ENCODE measurements at places on chromosomes 2 and 18. TPM values are rescaled to one million over a fixed set of nuclear protein-coding genes. Genes with fewer than 3 reads are reported as not detected.

- DNase-seq, result no peak
These were observed 191.3 kb upstream of the KCNJ3 start for GRCh38 chr2:154507186-154507585.

GRCh38 chr2:223415071-223415470 lies 187.1 kb downstream of the SCG2 start:
- DNase-seq, result no peak

- no peak for DNase-seq
These were observed 33.8 kb downstream of the GPC1 start for GRCh38 chr2:240469239-240469636.

GRCh38 chr18:14969500-14969899 lies 221.5 kb downstream of the ANKRD30B start:
- DNase-seq, result no peak

The FAM161A gene
- total RNA-seq, result 2.9 TPM

The CXCR1 gene
- total RNA-seq, result not detected
